ENCODE measurements at places on chromosomes 4 and X. TPM values are rescaled to one million over a fixed set of nuclear protein-coding genes. Genes with fewer than 3 reads are reported as not detected.

- H3K4me3 ChIP-seq = no peak overlapping the region
- peaks cover 32% of the 10 kb centered on the region for H3K4me1 ChIP-seq
- H3K36me3 ChIP-seq = no peaks in the 10 kb centered on the region
- DNase-seq = no peak
- no peaks in the 10 kb centered on the region for H3K27me3 ChIP-seq
- H3K27ac ChIP-seq = peak overlapping the region; percentile 98
Measured at GRCh38 chr4:153476829-153477574, 10.8 kb downstream of the TMEM131L start.

GRCh38 chr4:33477715-33478114, 2757.5 kb downstream of the PCDH7 start:
- DNase-seq = no peak
- H3K27me3 ChIP-seq = no peaks in the 10 kb centered on the region
- no peaks in the 10 kb centered on the region for H3K36me3 ChIP-seq
- H3K27ac ChIP-seq = no peak overlapping the region

The FNIP2 gene
- total RNA-seq = 15.8 TPM

GRCh38 chr4:67522851-67523671, 22.2 kb downstream of the CENPC start:
- H3K4me1 ChIP-seq = peaks cover 3% of the 10 kb centered on the region
- H3K4me3 ChIP-seq = no peak overlapping the region
- H3K27me3 ChIP-seq = no peaks in the 10 kb centered on the region
- no peak for DNase-seq

GRCh38 chr4:173281406-173282255, 52.5 kb downstream of the HMGB2 start:
- no peak for DNase-seq
- no peak overlapping the region for H3K27ac ChIP-seq
- no peaks in the 10 kb centered on the region for H3K4me1 ChIP-seq
- no peaks in the 10 kb centered on the region for H3K27me3 ChIP-seq
- H3K36me3 ChIP-seq = no peaks in the 10 kb centered on the region

DNA sequence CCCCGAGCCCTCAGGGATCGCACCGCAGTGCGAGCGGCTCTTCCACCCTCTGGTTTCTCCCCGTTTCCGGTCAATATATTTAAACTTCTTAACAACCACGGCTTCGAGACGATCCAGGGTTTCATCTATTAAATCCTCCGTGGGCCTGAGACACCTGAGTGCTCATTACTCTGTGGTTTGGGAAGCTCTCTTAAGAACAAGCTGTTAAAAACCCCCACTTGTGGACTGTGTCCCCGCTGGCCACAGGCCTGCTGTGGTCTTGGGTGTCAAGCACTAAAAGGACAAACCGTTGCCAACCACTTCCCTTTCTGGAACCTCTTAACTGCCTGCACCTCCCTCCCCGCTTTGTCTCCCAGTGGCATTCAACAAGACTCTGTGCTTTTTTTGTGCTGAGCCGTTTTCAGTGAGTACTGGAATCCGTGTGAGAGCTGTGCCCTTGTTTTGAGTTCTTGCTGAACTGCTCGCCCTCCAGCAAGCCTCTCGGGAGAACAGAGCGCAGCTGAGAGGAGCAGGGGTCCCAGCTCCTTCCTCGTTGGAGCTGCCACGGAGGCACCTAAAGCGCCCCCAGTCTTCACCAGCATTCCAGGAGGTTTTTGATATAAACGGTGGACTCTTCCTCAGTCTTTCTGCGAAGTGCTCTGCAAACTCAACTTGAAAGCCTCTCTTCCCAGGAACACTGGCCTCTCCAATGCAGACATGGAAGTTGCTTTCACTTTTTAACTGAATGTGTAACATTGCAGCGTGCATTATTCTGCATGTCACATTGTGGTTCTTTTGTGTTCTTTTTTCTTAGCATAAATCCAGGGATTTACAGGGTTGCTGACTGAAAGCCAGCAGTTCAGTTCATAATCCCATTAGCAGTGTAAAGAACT, 691 bp upstream of the IGFBP7 start:
- no peaks in the 10 kb centered on the region for H3K27me3 ChIP-seq
- DNase-seq = no peak
- peaks cover 3% of the 10 kb centered on the region for H3K4me1 ChIP-seq
- no peaks in the 10 kb centered on the region for H3K36me3 ChIP-seq
- H3K27ac ChIP-seq = peak overlapping the region; percentile 87

GRCh38 chr4:121792966-121793365, 8.2 kb upstream of the EXOSC9 start:
- no peak overlapping the region for H3K27ac ChIP-seq
- H3K36me3 ChIP-seq = no peaks in the 10 kb centered on the region
- DNase-seq = no peak
- H3K4me3 ChIP-seq = no peak overlapping the region
- H3K4me1 ChIP-seq = no peaks in the 10 kb centered on the region
- no peaks in the 10 kb centered on the region for H3K27me3 ChIP-seq

DNA sequence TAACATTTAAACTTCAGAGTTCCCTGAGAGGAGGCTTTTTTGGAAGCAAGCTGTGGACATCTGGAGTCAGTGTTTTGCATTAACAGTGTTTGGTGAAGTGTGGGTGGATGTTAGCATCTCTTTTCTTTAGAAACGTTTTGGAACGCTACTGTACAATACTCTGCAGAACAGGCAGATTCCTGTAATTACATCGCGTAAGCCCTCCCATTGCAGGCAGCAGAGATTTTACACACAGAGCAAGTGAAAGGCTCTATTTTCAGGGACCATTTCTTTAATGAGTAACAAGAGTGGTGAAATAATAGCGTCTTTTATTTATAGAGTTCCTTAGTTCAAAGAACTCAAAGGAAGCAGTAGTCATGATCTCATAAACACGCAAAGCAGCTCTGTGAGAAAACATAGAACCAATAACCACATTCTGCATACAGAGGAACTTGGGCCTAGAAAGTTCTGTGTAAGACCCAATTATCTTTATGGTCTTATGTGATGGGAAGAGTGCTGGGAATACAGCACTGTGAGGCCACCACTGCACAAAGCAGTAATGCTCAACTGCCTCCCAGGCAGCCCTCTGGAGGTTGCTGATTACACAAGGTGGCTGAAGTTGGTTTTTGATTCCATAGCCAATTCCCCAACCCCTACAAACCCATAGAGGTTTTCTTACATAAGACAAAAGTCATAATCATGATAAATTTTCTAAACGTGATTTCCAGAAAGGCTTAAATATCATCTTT, 298.7 kb upstream of the EPHA5 start:
- H3K4me3 ChIP-seq = no peak overlapping the region
- no peaks in the 10 kb centered on the region for H3K4me1 ChIP-seq
- H3K27ac ChIP-seq = no peak overlapping the region
- H3K36me3 ChIP-seq = no peaks in the 10 kb centered on the region
- DNase-seq = no peak
- no peaks in the 10 kb centered on the region for H3K27me3 ChIP-seq

DNA sequence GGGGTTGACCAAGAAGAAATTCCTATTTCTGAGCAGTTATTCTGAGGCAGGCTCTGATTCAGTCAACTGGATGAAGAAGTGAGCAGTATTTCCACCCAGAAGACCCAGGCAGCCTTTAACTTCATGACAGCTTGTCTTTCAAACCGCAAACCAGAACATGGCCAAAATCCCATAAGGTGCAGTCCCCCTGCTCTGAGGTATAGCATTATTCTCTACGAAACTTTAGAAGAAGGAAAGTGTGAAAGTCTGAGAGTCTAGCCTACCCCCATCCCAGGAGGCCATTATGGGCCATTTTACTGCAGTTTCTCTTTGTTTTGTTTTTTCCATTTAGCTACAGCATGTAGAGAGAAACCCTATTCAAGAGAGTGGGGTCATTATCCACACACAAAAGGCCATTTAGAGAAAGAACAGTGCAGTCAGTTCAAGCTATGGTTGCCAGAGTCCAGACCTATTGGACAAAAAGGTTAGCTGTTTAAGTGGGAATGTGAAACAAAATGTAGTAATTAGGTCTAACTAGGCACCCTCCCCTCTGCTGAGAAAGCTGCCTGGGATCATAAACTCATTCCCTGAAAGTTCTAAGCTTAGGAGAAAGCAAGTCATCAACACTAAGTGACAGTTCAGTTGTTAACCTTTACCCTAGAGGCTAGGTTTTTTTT, 52.1 kb upstream of the RASGEF1B start:
- H3K27me3 ChIP-seq = no peaks in the 10 kb centered on the region
- H3K4me1 ChIP-seq = no peaks in the 10 kb centered on the region
- H3K4me3 ChIP-seq = no peak overlapping the region

The USP26 gene
- not detected for total RNA-seq

The SNX25 gene
- 17.3 TPM for total RNA-seq

The APEX2 gene
- 8.6 TPM for total RNA-seq

DNA sequence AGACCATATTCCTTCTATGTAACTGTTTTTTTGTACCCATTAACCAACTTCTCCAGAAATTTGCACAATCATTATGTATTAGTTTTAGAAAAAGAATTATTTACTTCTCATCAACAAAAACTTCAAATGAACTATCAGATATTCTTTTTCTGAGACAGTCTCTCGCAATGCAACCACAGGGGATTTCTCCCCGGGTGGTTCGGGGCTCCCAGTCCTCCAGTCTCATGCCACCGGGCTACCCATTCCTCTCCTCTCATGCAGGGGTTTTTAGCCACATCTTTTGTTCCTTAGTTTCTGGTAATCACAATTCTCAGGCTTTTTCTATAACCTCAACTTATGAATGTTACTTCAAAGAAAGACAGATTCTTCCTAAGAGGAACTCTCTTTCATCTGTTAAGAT, 46.6 kb upstream of the CLNK start:
- H3K36me3 ChIP-seq = no peaks in the 10 kb centered on the region
- no peaks in the 10 kb centered on the region for H3K27me3 ChIP-seq
- DNase-seq = no peak
- H3K4me1 ChIP-seq = no peaks in the 10 kb centered on the region
- no peak overlapping the region for H3K4me3 ChIP-seq

- no peaks in the 10 kb centered on the region for H3K27me3 ChIP-seq
- DNase-seq = no peak
- peak overlapping the region; percentile 95 for H3K27ac ChIP-seq
- no peaks in the 10 kb centered on the region for H3K36me3 ChIP-seq
- no peak overlapping the region for H3K4me3 ChIP-seq
Measured at GRCh38 chr4:87014284-87014782, 79.5 kb downstream of the AFF1 start.

GRCh38 chr4:53068755-53069330, 206.7 kb downstream of the RASL11B start:
- no peak overlapping the region for H3K27ac ChIP-seq
- no peaks in the 10 kb centered on the region for H3K36me3 ChIP-seq
- H3K4me3 ChIP-seq = no peak overlapping the region
- peaks cover 3% of the 10 kb centered on the region for H3K4me1 ChIP-seq
- DNase-seq = no peak

The TMPRSS11B gene
- total RNA-seq = not detected

DNA sequence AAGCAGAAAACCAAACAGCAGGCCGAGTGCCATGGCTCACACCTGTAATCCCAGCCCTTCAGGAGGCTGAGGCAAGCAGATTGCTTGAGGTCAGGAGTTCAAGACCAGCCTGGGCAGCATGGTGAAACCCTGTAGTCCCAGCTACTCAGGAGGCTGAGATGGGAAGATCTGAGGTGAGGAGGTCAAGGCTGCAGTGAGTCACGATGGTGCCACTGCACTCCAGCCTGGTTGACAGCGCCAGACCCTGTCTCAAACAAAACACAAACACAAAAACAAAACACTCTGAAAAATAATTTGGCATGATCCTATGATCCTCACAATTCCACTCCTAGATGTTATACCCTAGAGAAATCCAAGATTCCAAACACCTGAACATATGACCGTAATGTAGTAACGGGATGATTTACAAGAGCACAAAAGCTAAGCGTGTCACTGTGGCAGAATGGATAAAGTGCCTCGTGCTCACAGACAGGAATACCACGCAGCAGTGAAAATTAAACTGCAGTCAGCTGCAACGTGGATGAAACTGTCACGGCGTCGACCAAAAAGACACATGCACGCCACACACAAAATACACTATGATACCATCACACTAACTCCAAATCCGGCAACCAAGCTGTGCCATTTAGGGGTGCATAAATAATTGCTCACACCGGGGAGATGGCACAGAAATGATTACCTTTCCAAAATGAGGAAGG, 1.7 kb downstream of the NELFA start:
- H3K27me3 ChIP-seq = no peaks in the 10 kb centered on the region
- peaks cover 12% of the 10 kb centered on the region for H3K36me3 ChIP-seq
- no peak overlapping the region for H3K27ac ChIP-seq
- H3K4me3 ChIP-seq = peak overlapping the region; percentile 97
- DNase-seq = no peak

- no peaks in the 10 kb centered on the region for H3K4me1 ChIP-seq
- H3K4me3 ChIP-seq = no peak overlapping the region
Measured at GRCh38 chr4:52376132-52376704, 282.9 kb downstream of the USP46 start.

DNA sequence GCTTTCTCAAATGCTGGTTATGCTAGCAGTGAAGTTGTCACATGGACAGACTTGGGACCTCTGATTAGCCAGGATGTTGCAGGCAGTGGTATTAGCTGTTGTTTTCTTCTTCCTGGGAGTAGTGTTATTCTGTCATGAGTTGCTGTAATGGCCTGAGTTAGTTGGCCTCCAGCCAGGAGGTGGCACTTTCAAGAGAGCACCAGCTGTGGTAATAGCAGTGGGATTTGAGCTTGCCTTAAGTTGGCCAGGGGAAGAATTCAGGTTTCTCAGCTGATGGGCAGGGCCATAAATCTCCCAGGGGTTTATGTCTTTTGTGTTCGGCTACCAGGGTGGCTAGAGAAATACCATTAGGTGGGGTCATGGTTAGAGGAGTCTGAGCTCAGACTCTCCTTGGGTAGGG, 132.6 kb downstream of the GLUD2 start:
- no peaks in the 10 kb centered on the region for H3K27me3 ChIP-seq
- no peak overlapping the region for H3K27ac ChIP-seq
- no peaks in the 10 kb centered on the region for H3K4me1 ChIP-seq
- DNase-seq = no peak
- no peak overlapping the region for H3K4me3 ChIP-seq

GRCh38 chrX:145856181-145856580, 38.6 kb downstream of the SLITRK2 start:
- no peaks in the 10 kb centered on the region for H3K36me3 ChIP-seq
- no peaks in the 10 kb centered on the region for H3K4me1 ChIP-seq
- H3K27me3 ChIP-seq = no peaks in the 10 kb centered on the region

DNA sequence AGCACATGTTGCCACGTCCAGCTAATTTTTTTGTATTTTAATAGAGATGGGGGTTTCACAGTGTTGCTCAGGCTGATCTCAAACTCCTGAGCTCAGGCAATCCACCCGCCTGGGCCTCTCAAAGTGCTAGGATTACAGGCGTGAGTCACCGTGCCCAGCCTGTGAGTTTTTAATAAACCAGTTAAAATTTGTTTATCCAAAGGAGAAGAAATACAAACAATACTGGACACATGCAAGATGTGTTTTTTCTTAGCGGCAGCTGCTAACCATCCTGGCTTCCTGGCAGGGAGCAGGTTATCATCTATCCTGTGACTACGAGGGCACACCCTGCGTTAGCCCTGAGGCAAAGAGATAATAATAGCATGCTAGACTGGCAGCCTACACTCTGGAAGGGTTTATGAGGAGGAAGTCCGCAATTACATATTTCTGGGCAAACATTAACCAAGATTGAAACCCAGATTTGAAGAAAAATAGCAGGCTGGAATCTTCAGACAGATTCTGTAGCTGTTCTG, 191.4 kb downstream of the SPRY1 start:
- no peaks in the 10 kb centered on the region for H3K27me3 ChIP-seq
- no peaks in the 10 kb centered on the region for H3K36me3 ChIP-seq
- H3K4me3 ChIP-seq = peak overlapping the region; percentile 8
- H3K27ac ChIP-seq = peak overlapping the region; percentile 85
- DNase-seq = peak; percentile 77
- H3K4me1 ChIP-seq = peaks cover 21% of the 10 kb centered on the region

- H3K4me1 ChIP-seq = no peaks in the 10 kb centered on the region
- no peaks in the 10 kb centered on the region for H3K36me3 ChIP-seq
- no peak overlapping the region for H3K4me3 ChIP-seq
- no peak overlapping the region for H3K27ac ChIP-seq
- DNase-seq = no peak
Measured at GRCh38 chrX:56343219-56343618, 111.1 kb downstream of the KLF8 start.

The ALB gene
- total RNA-seq = not detected
